Esophagus mucosa (tissue), 1 donor: ENCODE measurements at places on chromosomes 16 and 17.

- ATAC-seq: no peak
These were observed 5.4 kb upstream of the CEP295NL start for GRCh38 chr17:78908426-78908825.

- ATAC-seq: peak; percentile 69
These were observed 29.8 kb downstream of the WSB1 start for GRCh38 chr17:27323538-27324215.

- ATAC-seq: no peak
These were observed 129.5 kb upstream of the SDK2 start for GRCh38 chr17:73773702-73774101.

GRCh38 chr17:61551255-61551742, 39.7 kb downstream of the NACA2 start:
- ATAC-seq: peak; percentile 18
